Stimulated activated CD4-positive, alpha-beta T cell treated with anti-CD3 and anti-CD28 coated beads, Interleukin-1b, Interleukin-23, amount 100 ng/mL, for 24 hours (primary cell): ENCODE measurements at places on chromosomes 13 and 19.

DNA sequence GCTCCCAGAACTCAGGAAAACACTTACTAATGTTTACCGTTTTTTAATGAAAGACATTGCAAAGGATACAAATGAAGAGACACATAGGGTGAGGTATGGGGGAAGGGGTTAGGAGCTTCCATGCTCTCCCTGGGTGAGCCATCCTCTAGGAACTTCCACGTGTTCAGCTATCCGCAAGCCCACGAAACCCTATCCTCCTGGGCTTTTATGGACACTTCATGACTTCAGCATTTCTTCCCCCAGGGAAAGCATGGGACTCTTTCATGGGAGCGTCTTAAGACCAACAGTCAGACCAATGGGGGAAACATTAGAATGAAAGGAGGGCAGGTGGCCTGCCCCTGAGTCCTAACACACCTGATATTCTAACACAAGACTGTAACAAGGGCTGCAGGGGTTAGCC lies 6.6 kb upstream of the ESD start:
- DNase-seq = no peak

- no peak for DNase-seq
Observed at GRCh38 chr19:48454150-48454730, 1.1 kb upstream of the KCNJ14 start.

DNA sequence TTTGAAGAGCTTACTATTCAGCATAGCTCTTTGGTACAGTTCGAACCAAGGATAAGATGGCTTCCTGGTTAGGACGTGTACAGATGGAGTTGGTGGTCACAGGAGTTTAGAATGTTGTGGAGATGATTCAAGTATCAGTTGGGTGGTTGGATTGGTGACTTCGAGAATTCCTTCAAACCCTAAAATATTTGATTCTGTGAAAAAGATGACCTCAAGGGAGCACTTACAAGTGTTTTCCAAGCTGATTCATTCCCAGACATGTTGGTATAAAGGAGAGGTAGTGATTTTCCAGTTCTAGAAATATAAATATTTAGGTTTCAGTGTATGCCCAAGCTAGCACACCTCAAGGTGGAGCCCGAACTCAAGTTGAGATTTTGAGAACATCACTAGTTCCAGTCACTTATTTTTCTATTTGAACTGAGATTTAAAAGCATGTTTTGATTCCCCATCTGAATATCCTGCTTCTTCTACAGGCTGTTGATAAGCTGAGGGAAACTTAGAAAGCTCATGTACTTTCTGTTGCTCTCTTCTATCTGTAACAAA lies 306.1 kb downstream of the DCT start:
- DNase-seq = no peak

- no peak for DNase-seq
Observed at GRCh38 chr13:100646030-100646673, 28.4 kb downstream of the TMTC4 start.

- DNase-seq = no peak
Observed at GRCh38 chr13:25372284-25373081, 709 bp downstream of the ATP8A2 start.

GRCh38 chr13:20232556-20233277 lies 598 bp upstream of the GJB6 start:
- no peak for DNase-seq

- no peak for DNase-seq
Observed at GRCh38 chr13:111515307-111515617, 194.8 kb downstream of the TEX29 start.

DNA sequence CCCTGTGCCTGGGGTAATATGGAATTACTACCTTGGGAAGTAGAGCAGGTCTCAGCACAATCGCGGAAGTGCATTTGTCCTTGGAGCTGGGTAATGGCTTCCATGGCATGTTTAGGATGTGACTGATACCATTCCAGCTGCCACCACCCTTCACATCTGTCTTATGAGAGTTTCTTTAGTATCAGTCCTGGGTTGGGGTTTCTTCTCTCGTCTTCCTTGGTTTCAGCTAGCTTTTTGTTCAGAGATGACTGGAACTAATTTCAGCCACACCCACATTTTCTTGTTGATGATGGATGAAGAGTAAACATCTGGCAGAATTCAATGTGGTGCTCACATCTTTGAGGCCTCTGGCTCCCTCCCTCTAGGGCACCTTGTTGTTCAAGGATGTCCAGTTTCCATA lies 212.9 kb upstream of the SOX21 start:
- DNase-seq = no peak
